Central memory CD8-positive, alpha-beta T cell (primary cell): ENCODE measurements at places on chromosomes 11 and 22.

DNA sequence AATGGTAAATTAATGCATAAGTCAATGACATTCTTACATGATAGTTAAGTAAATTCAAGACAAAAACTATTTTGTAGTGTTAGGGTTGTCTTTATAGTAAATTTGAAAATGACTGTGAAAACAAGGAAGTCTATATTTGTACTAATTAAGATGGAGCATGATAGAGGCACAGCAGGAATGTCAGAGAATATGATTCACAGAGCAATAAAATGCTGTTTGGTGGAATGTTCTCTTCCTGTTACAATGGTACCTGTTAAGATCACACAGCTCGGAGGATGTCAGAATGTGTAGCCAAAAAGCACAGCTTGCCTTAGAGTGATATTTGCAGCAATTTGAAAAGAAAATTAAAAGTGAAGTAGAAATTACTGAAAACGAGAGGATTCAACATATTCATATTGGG, 2339.7 kb upstream of the RAG2 start:
- no peaks in the 10 kb centered on the region for H3K36me3 ChIP-seq
- H3K4me3 ChIP-seq: no peak overlapping the region
- no peak for DNase-seq
- no peak overlapping the region for H3K27ac ChIP-seq
- H3K4me1 ChIP-seq: no peaks in the 10 kb centered on the region

GRCh38 chr22:46517255-46517761, 20.1 kb downstream of the CELSR1 start:
- no peaks in the 10 kb centered on the region for H3K36me3 ChIP-seq
- DNase-seq: no peak
- peaks cover 24% of the 10 kb centered on the region for H3K27me3 ChIP-seq

DNA sequence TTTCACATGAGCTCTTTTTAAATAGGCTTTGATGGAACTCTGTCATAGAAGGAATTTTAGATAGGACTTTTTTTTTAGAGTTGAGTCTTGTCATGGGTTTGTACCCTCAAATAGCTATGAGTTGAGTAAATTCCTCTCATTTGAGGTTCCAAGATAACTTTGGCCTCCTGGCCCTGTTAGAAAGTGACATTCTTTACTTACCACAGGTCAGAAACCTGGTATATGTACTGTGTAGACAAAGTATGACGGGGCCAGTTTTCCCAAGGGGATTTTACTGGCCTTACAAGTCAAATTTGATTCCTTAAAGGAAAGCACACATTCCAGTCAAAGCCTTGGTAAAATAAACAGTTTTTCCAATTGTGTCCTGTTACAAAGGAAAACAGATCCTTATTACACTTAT, 729.3 kb upstream of the LUZP2 start:
- no peak for DNase-seq
- H3K27me3 ChIP-seq: no peaks in the 10 kb centered on the region
- H3K4me3 ChIP-seq: no peak overlapping the region
- no peak overlapping the region for H3K27ac ChIP-seq
- H3K4me1 ChIP-seq: no peaks in the 10 kb centered on the region
- no peaks in the 10 kb centered on the region for H3K36me3 ChIP-seq

DNA sequence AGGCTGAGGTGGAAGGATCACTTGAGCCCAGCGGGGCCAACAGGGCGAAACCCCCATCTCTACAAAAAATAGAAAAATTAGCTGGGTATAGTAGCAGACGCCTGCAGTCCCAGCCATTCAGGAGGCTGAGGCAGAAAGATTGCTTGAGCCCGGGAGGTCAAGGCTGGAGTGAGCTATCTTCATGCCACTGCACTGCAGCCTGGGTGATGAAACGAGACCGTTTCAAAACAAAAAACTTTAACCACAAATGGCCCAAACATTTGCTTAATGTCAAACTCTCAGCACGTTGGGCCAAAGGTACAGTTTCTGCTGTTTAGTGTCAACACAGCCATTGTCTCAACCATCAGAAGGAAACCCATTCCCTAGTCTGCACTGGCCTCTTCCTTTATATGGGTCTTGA, 69.2 kb upstream of the TTC12 start:
- peaks cover 91% of the 10 kb centered on the region for H3K27me3 ChIP-seq
- no peak for DNase-seq
- peaks cover 11% of the 10 kb centered on the region for H3K4me1 ChIP-seq
- H3K27ac ChIP-seq: no peak overlapping the region
- H3K4me3 ChIP-seq: no peak overlapping the region

DNA sequence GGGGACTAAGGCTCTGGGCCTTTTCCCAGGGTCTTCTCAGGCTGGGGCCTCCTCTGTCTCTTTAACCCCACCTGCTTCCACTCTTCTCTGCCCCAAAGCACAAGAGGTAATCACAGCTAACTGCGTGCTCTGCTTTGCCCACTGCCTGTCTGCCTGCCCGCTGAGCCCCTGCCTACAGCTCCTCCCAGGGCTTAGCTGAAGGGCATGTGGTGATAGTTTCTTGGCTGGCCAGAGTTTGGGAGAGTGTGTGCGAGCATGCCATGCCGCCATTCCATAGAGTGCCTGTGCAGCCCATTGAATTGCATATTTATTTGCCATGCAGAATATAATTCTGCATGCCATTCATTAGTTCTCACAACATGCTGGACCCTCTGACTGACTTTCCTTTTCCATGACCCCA, 32.5 kb downstream of the PHLDB1 start:
- no peaks in the 10 kb centered on the region for H3K4me1 ChIP-seq
- H3K27me3 ChIP-seq: no peaks in the 10 kb centered on the region

DNA sequence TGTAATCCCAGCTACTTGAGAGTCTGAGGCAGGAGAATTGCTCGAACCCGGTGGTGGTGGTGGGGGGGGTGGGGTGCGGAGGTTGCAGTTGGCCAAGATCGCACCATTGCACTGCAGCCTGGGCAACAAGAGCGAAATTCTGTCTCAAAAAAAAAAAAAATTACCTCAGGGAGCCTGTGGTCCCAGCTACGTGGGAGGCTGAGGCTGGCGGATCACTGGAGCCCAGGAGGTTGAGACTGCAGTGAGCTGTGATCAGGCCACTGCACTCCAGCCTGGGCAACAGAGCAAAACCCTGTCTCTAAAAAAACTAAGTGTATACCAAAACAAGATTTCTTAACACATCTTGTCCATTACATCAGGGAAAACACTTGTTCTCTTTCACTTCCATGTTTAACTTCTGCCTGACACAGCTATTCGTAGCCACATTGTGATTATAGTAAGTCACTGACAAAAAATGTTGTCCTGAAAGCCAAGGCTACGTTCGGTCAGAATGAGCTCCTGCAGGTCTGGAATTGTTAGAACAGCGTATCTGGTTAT, 1.4 kb downstream of the TMEM80 start:
- DNase-seq: no peak
- peak overlapping the region; percentile 87 for H3K27ac ChIP-seq
- H3K27me3 ChIP-seq: no peaks in the 10 kb centered on the region

DNA sequence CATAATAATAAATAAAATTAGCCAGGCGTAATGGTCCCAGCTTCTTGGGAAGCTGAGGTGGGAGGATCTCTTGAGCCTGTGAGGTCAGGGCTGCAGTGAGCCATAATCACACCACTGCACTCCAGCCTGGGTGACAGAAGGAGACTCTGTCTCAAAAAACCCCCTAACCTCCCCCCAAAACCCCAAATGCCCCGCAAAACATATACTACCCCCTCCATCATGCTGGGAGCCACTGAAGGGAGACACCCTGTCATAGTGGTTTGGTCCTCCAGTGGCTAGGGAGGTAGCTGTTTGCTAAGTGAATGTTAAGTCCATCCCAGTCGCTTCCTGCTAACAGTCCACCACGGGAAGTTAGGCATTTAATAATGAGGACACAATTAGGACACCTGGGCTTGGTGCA, 125.0 kb downstream of the ABTB2 start:
- H3K4me3 ChIP-seq: no peak overlapping the region
- H3K36me3 ChIP-seq: no peaks in the 10 kb centered on the region
- H3K4me1 ChIP-seq: peaks cover 19% of the 10 kb centered on the region
- no peak overlapping the region for H3K27ac ChIP-seq
- H3K27me3 ChIP-seq: peaks cover 37% of the 10 kb centered on the region

GRCh38 chr11:71164621-71165020, 87.8 kb downstream of the SHANK2 start:
- no peak overlapping the region for H3K27ac ChIP-seq
- peaks cover 2% of the 10 kb centered on the region for H3K36me3 ChIP-seq
- peaks cover 7% of the 10 kb centered on the region for H3K27me3 ChIP-seq
- H3K4me1 ChIP-seq: no peaks in the 10 kb centered on the region
- H3K4me3 ChIP-seq: no peak overlapping the region

DNA sequence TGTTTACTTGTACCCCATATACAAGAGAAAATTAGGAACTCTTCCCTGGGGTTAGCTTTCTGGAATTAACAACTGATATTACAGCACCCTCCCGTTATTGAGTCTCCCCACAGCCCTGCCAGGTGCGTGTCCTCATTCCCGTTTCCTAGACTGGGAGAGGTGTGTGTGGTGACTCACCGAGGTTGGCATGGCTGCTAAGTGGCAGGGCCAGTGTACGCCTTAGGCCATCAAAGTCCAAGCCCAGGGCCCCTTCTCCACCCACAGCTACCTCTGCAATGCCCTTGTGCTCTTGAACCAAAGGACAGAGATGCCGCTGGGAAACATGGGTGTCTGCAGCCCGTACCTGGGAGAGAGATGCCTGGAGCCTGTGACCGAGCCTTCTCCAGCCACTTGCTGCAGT, 12.3 kb downstream of the IFT27 start:
- peaks cover 2% of the 10 kb centered on the region for H3K36me3 ChIP-seq
- no peaks in the 10 kb centered on the region for H3K4me1 ChIP-seq
- H3K4me3 ChIP-seq: no peak overlapping the region
- DNase-seq: no peak

- no peaks in the 10 kb centered on the region for H3K36me3 ChIP-seq
- no peak overlapping the region for H3K27ac ChIP-seq
- no peak overlapping the region for H3K4me3 ChIP-seq
- H3K4me1 ChIP-seq: no peaks in the 10 kb centered on the region
- no peak for DNase-seq
Measured at GRCh38 chr22:47322854-47323253, 560.4 kb downstream of the TBC1D22A start.

- H3K27me3 ChIP-seq: peaks cover 79% of the 10 kb centered on the region
- H3K4me3 ChIP-seq: peak overlapping the region; percentile 76
- DNase-seq: no peak
- H3K36me3 ChIP-seq: no peaks in the 10 kb centered on the region
- H3K4me1 ChIP-seq: peaks cover 15% of the 10 kb centered on the region
Measured at GRCh38 chr11:88508759-88509581, 171.4 kb upstream of the CTSC start.

GRCh38 chr11:133921026-133921425, 35.7 kb downstream of the IGSF9B start:
- no peaks in the 10 kb centered on the region for H3K27me3 ChIP-seq
- H3K36me3 ChIP-seq: peaks cover 6% of the 10 kb centered on the region
- no peak for DNase-seq
- H3K4me1 ChIP-seq: peaks cover 4% of the 10 kb centered on the region

DNA sequence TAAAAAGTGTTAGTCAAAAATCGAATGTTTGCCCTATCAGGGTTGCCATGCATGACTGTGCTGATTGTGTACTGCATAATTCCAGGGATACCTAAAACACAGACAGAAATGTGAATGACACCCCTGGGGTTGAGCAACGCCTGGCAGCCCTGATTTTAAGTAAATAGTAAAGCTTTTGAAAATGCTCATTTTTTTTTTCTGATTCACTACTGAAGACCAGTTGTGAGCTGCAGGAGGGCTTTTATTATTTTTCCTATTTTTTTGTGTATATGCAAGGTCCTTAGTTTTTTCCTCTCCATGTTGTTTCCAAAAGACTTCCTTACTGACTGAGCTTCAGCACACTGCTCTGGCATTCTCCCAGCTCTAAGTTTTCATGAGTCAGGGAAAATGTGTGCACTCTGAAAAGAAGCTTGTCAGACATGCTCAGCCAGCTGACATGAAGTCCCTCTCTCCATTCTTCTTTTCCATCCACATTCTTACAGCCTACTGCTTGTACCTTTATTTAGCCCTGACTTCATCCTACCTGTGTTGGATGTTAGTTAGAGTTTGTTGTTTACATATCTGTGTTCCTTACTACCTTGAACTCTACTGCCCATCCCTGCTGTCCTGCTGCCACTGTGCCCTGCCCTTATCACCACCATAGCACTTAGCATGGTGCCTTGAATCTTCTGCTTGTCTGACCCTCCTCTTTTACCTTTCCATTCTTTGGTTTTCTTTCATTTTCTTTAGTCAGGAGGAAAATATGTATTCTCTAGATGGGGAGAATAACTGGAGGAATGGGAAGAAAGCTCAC, 79.5 kb downstream of the HORMAD2 start:
- H3K4me1 ChIP-seq: no peaks in the 10 kb centered on the region
- DNase-seq: no peak
- H3K36me3 ChIP-seq: no peaks in the 10 kb centered on the region
- no peak overlapping the region for H3K27ac ChIP-seq
- no peak overlapping the region for H3K4me3 ChIP-seq

DNA sequence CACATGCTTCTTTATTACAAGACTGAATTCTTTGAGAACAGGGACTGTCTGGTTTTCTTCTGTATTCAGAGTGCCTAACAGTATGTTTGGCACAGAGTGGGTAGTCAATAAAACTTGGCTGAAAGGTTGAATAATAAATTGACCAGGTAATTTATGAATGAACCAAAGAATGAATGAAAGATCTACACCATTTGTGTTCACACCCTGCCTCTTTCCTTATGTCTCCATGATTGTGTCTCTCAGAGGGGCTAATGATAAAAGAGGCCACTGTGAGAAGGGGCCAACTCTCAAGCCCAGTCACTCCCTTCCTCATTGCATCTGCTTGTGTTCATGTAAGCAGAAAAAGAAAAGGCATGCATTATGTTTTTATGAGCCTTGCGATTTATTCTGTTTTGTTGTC, 569.7 kb upstream of the TENM4 start:
- no peaks in the 10 kb centered on the region for H3K36me3 ChIP-seq
- no peak overlapping the region for H3K27ac ChIP-seq
- no peaks in the 10 kb centered on the region for H3K27me3 ChIP-seq
- no peaks in the 10 kb centered on the region for H3K4me1 ChIP-seq
- no peak for DNase-seq

- no peak overlapping the region for H3K27ac ChIP-seq
- DNase-seq: no peak
- H3K4me3 ChIP-seq: no peak overlapping the region
- no peaks in the 10 kb centered on the region for H3K27me3 ChIP-seq
Measured at GRCh38 chr22:40405178-40406062, 35.0 kb downstream of the SGSM3 start.

- DNase-seq: no peak
- peaks cover 96% of the 10 kb centered on the region for H3K36me3 ChIP-seq
- H3K27me3 ChIP-seq: no peaks in the 10 kb centered on the region
- peak overlapping the region; percentile 99 for H3K27ac ChIP-seq
- peak overlapping the region; percentile 79 for H3K4me3 ChIP-seq
Measured at GRCh38 chr11:128473636-128474035, 113.7 kb downstream of the ETS1 start.

DNA sequence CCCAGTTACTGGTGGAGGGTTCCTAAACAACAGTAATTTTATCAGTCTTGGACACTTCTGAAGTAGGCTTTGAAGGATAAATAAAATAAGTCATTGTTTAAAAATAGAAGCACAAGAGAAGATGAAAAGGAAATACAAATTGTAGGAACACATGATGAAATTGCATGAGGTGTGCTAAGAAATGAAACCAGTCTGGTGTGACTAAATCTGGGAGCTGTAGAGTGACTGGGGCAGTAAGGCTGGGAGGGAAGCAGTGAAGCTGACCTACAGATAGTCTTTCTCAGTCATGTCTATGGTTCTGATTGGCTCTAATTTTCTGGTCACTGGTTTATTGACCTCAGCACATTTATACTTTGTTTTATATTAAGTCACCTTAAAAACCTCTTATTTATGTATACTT, 139.1 kb downstream of the SLC17A6 start:
- no peak overlapping the region for H3K27ac ChIP-seq
- H3K4me1 ChIP-seq: no peaks in the 10 kb centered on the region
- no peaks in the 10 kb centered on the region for H3K36me3 ChIP-seq

GRCh38 chr11:114172055-114172861, 112.7 kb downstream of the ZBTB16 start:
- DNase-seq: no peak
- H3K4me1 ChIP-seq: peaks cover 69% of the 10 kb centered on the region
- H3K36me3 ChIP-seq: peaks cover 2% of the 10 kb centered on the region
- H3K4me3 ChIP-seq: peak overlapping the region; percentile 47
- H3K27ac ChIP-seq: peak overlapping the region; percentile 30
